ENCODE measurements at places on chromosomes 2 and 18.

- DNase-seq: no peak
Observed at GRCh38 chr2:30074023-30074422, 72.8 kb upstream of the YPEL5 start.

DNA sequence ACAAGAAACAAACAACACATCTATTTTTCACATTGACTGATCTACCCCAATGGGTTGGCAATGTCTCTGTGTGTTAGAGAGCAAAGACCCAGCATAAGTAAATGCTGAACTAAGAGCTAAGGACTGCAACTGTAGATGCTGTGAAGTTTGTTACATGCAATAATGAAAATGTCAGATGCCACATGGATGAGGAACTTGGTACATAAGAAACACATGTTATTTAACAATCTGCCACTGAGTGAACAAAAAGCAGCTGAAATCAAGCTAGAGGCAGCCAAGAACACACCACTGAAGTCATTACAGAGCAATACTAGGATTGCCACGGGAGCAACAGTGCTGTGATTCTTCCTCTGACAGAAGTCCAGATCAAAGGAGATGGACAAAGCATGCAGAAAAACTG is 389.4 kb downstream of the CDH2 start:
- no peak for DNase-seq

- DNase-seq: no peak
Observed at GRCh38 chr2:79977792-79978191, 326.8 kb downstream of the LRRTM1 start.

GRCh38 chr2:174552880-174553279 is 44.7 kb downstream of the WIPF1 start:
- no peak for DNase-seq

DNA sequence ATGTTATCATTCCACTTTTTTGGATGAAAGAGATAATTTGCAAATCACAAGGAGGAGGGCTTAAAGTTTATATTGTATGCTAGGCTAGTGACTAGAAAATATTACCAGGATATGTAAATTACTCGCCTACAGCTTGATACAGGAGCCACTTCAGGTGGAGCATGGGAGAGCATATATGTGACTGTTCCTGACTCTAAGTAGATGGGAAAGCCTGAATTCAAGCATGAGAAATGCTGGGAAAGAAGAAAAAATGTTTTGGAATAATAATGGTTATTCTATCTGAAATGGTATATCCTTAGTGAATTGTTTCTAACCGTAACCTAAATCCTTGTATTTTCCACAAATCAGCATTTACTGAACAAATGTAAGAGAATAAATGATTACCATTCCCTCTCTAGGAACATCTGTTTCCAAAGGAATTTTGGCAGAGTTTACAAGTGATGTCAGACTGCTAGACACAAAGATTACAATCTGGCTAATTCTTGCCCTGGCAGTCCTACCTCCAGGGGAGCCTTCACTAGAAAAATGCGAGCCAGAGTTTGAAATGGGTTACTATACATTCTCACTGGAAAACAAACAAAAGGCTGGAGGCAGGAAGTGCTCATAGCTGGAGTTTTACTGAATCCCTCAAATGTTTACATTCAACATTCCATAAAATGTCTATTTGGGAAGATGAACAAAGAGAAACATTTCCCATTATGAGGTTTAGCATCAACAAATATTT is 129.4 kb upstream of the MAPRE2 start:
- no peak for DNase-seq

- peak; percentile 18 for DNase-seq
Observed at GRCh38 chr2:208033701-208034502, 8.6 kb upstream of the PLEKHM3 start.

- peak; percentile 84 for DNase-seq
Observed at GRCh38 chr2:64988420-64989125, 626 bp upstream of the SLC1A4 start.

GRCh38 chr2:222745836-222746559 is 74.5 kb downstream of the MOGAT1 start:
- DNase-seq: no peak

Data from GM06990 (cell line).